ENCODE measurements at places on chromosomes 11 and 22. TPM values are rescaled to one million over a fixed set of nuclear protein-coding genes. Genes with fewer than 3 reads are reported as not detected.

DNA sequence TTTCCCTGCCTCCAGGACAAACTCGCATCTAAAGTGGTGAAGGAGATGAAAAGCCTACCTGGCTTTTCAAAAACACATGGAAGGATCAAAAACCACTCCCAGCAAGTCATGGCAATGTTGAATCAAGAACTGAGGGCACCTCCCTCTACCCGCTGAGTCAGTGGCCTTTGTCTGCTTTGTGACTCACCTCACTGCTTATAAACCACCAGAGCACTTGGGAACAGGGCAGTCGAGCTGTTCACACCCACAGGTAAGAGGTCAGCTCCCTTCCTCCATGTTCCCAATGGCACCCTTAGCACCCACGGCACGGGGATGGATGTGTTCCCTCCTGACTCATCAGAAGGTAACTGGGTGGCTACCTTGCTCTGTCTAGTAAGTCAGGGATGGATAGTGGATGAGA is 21.7 kb downstream of the TENM4 start:
- H3K4me1 ChIP-seq, result peaks cover 6% of the 10 kb centered on the region
- H3K27ac ChIP-seq, result no peak overlapping the region
- DNase-seq, result no peak
- no peaks in the 10 kb centered on the region for H3K36me3 ChIP-seq
- no peak overlapping the region for H3K4me3 ChIP-seq

- H3K36me3 ChIP-seq, result no peaks in the 10 kb centered on the region
- no peaks in the 10 kb centered on the region for H3K27me3 ChIP-seq
- H3K4me1 ChIP-seq, result peaks cover 10% of the 10 kb centered on the region
- peak; percentile 74 for DNase-seq
- H3K4me3 ChIP-seq, result no peak overlapping the region
Measured at GRCh38 chr22:37764622-37765021, 43.1 kb upstream of the GCAT start.

DNA sequence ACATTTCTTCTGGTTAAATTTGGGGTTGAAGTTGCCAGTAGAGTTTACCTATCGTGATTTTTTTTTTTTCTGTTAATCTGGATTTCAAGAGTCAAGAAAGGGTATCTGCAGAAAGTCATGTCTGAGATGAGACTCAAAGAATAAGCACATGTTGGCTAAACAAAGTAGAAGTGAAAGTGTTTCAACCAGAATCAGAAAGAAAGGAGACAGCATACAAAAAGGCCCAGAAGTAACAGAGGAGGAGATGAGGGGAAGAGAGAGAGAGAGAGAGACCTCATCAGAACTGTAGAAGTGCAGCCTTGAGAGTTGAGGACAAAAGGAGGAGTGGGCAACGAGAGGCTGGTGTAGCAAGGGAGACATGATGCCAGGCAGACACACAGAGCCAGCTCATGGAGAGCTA is 54.9 kb downstream of the SVIP start:
- H3K27me3 ChIP-seq, result no peaks in the 10 kb centered on the region
- no peak overlapping the region for H3K27ac ChIP-seq
- no peaks in the 10 kb centered on the region for H3K36me3 ChIP-seq
- no peak for DNase-seq
- H3K4me1 ChIP-seq, result peaks cover 4% of the 10 kb centered on the region

DNA sequence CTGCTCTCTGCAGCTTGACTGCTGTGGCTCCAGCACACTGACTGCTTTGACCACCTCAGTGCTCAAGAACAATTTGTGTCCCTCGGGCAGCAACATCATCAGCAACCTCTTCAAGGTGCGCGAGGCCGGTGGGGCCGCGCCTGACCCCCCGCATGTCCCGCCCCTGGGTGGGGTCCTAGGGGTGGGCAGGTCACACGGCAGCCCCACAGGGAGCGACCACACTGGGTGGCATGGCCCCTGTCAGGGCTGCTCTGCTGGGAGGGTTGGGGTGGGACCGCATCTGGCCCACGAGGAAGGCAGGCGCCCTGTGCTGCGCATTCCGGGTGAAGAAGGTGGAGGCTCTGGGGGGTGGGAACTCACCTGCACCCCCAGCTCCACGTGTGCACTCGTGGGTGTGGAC is 4.7 kb upstream of the TSSC4 start:
- no peak overlapping the region for H3K27ac ChIP-seq
- DNase-seq, result no peak
- peaks cover 27% of the 10 kb centered on the region for H3K36me3 ChIP-seq
- H3K4me3 ChIP-seq, result no peak overlapping the region

GRCh38 chr11:39571081-39571480 is 1888.4 kb downstream of the LRRC4C start:
- DNase-seq, result no peak
- no peaks in the 10 kb centered on the region for H3K27me3 ChIP-seq
- no peaks in the 10 kb centered on the region for H3K36me3 ChIP-seq
- no peaks in the 10 kb centered on the region for H3K4me1 ChIP-seq
- no peak overlapping the region for H3K4me3 ChIP-seq

DNA sequence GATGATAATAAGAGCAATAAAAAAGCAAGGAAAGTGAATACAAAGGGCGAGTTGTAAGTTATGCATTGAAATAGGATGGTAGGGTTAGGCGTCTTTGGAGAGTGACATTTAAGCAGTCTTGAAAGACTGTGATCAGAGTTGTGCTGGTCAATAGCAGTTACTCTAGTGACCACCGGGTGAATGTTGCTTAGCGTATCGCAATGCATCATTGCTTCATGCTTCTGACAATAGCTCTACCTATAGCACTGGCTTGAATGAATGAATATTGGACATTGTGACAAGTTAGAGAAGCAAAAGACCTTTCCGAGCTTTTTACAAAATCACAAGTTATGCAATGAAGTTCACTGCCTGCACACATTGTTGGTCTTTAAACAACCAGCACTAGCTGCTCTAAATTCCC is 7.7 kb upstream of the OR8B12 start:
- no peaks in the 10 kb centered on the region for H3K36me3 ChIP-seq
- no peaks in the 10 kb centered on the region for H3K27me3 ChIP-seq
- H3K4me1 ChIP-seq, result no peaks in the 10 kb centered on the region
- no peak for DNase-seq
- no peak overlapping the region for H3K27ac ChIP-seq

DNA sequence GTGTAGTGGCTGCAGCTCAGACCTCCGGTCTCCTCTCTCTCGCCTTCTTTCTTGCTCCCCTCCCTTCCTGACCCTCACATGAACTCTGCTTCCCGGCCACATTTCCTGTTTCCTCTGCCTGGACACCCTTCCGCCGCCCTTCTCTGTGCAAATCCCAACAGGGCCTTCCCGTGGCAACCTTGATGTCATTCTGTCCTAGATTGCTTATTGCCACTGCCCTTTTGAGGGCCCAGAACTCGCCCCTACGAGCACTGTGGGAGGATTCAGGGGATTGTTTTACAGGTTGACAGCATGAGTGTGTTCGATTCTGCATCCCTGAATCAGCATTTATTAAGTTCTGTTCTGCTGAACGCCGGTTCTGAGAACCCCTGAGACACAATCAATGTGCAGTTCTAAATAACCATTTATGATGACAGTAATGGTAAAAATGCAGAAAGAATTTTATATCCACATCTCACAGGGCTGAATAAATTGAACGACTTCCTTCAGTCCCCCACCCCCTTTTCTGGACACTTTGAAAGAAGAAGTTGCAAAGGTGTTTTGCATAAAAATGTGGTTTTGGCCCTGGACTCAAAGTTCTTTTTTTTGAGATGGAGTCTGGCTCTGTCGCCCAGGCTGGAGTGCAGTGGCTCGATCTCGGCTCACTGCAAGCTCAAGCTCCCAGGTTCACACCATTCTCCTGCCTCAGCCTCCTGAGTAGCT is 6.4 kb downstream of the BATF2 start:
- no peaks in the 10 kb centered on the region for H3K27me3 ChIP-seq
- DNase-seq, result peak; percentile 30
- peaks cover 14% of the 10 kb centered on the region for H3K4me1 ChIP-seq
- peak overlapping the region; percentile 30 for H3K4me3 ChIP-seq
- no peaks in the 10 kb centered on the region for H3K36me3 ChIP-seq

The ZP1 gene
- total RNA-seq, result not detected

The ACCSL gene
- not detected for total RNA-seq

DNA sequence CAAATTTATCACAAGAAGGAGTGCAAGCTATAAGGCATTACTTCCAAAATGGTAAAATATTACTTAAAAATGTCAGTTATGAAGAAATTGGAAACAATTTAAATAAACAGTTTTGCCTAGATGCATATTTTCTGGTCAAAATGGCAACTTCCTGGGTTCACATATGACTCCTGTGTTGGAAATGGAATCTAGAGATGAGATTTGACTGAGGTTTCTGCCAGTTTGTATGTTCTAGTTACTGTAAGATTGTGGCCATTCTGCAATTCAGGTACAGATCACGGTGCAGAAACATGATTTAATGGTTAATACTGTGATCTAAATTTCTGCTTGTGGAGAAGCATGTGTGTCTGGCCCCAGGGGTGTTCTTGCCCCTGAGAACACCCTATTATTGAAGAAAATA is 3.4 kb upstream of the OR4C6 start:
- H3K4me3 ChIP-seq, result no peak overlapping the region
- H3K4me1 ChIP-seq, result no peaks in the 10 kb centered on the region
- no peak overlapping the region for H3K27ac ChIP-seq
- DNase-seq, result no peak

The PHOX2A gene
- total RNA-seq, result not detected

GRCh38 chr11:7489376-7489775 is 4.1 kb downstream of the OLFML1 start:
- DNase-seq, result no peak
- no peaks in the 10 kb centered on the region for H3K27me3 ChIP-seq
- no peaks in the 10 kb centered on the region for H3K36me3 ChIP-seq

DNA sequence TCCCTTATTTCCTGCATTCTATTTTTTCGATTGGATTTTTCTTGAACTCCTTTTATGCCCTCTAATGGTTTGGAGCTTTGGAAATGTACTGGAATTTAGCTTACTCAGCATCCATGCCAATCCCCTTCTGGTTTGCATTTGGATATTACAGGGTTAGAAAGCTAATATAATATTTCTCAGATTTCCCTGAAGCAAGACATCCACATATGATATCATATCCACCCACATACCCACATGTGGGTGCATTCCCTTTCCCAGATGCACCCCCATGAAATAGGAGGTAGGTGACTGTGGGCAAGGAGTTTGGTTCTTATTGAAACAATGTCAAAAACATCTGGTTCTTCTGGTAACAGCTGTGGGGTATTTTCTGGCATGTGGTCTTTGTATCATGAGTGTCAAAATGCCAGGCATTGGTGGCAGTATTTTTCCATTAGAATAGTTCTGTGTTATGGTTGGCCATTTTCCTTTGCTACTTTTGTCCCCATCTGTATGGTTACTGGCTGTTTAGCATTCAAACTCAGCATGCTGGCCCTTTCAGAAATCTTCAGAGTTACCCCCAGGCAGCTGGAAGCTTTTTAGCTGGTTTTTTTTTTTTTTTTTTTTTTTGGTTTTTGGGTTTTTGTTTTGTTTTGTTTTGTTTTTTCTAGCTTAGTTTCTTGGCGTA is 32.7 kb upstream of the DDX10 start:
- H3K4me1 ChIP-seq, result no peaks in the 10 kb centered on the region
- no peak overlapping the region for H3K4me3 ChIP-seq
- no peak for DNase-seq
- no peak overlapping the region for H3K27ac ChIP-seq
- H3K27me3 ChIP-seq, result no peaks in the 10 kb centered on the region
- H3K36me3 ChIP-seq, result no peaks in the 10 kb centered on the region

DNA sequence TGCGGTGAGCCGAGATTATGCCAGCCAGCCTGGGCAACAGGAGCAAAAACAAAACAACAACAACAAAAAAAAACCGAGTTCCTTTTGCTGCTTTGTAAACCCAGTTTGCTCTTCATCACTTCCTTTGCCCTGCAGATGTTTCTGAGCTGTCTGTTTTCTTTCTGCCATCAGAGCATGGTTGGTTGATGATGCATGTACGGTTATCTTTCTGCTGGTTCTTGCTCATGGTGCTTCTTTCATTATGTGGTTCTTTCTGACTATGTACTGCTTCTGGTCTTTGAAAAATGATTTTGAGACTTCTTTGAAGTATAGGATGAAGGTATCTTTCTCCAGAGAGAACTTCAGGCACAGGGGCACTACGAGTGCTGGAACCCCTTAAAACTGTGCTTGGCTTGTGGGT is 13.2 kb downstream of the TANGO2 start:
- H3K27ac ChIP-seq, result no peak overlapping the region
- no peaks in the 10 kb centered on the region for H3K27me3 ChIP-seq
- H3K36me3 ChIP-seq, result no peaks in the 10 kb centered on the region
- DNase-seq, result no peak

DNA sequence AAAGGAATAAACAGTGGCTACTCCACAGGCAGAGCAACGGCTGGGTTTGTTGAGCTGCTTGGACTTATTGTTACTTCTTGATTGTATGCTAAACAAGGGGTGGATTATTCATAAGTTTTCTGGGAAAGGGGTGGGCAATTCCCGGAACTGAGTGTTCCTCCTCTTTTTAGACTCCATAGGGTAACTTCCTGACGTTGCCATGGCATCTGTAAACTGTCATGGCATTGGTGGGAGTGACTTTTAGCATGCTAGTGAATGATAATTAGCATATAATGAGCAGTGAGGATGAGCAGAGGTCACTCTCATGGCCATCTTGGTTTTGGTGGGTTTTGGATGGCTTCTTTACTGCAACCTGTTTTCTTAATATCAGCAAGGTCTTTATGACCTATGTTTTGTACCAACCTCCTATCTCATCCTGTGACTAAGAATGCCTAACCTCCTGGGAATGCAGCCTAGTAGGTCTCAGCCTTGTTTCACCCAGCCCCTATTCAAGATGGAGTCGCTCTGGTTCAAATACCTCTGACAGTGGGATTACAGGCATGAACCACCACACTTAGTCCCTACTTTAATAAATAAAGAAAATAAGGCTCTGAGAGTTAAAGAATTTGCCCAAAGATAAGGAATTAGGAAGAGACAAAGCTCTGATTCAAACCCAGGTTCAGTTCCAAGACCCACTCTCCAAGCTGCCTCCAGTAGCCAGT is 65.6 kb upstream of the CLMP start:
- no peak for DNase-seq
- no peak overlapping the region for H3K27ac ChIP-seq
- H3K4me1 ChIP-seq, result no peaks in the 10 kb centered on the region
- H3K27me3 ChIP-seq, result no peaks in the 10 kb centered on the region
- no peaks in the 10 kb centered on the region for H3K36me3 ChIP-seq

The PKNOX2 gene
- 3.7 TPM for total RNA-seq

GRCh38 chr11:486189-486588 is 20.9 kb downstream of the RNH1 start:
- no peaks in the 10 kb centered on the region for H3K27me3 ChIP-seq
- H3K27ac ChIP-seq, result no peak overlapping the region
- no peaks in the 10 kb centered on the region for H3K4me1 ChIP-seq
- DNase-seq, result no peak
- H3K36me3 ChIP-seq, result no peaks in the 10 kb centered on the region

DNA sequence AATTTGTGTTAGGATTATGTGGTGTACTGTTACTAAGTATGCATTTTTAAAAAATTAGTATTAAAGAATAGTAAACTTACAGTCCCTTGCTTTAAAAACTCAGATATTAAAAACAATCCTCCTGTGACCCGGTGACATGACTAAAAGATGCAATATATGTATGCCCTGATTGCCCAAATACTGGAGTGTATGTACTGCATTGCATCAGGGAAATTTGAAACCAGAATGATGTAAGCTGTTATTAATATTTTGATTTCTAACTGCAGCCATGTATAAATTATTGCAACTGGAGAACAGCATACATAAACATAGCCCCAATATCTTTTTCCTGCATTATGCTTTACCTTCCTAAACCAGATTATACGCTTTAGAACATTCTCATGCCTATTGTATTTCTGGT is 3.7 kb upstream of the HSPA8 start:
- H3K4me3 ChIP-seq, result no peak overlapping the region
- H3K27ac ChIP-seq, result peak overlapping the region; percentile 98
- no peaks in the 10 kb centered on the region for H3K36me3 ChIP-seq
- H3K27me3 ChIP-seq, result no peaks in the 10 kb centered on the region
- DNase-seq, result no peak
